ENCODE measurements at places on chromosomes 12 and 14. TPM values are rescaled to one million over a fixed set of nuclear protein-coding genes. Genes with fewer than 3 reads are reported as not detected.
A peak's percentile ranks its signal among the peaks of the same experiment; 100 is the strongest.

Gene CLEC14A
- 33.1 TPM for total RNA-seq

GRCh38 chr12:22321018-22321605 is 13.4 kb downstream of the ST8SIA1 start:
- DNase-seq = no peak
- no peaks in the 10 kb centered on the region for H3K4me1 ChIP-seq
- no peaks in the 10 kb centered on the region for H3K27me3 ChIP-seq
- no peak overlapping the region for H3K4me3 ChIP-seq
- no peaks in the 10 kb centered on the region for H3K36me3 ChIP-seq

DNA sequence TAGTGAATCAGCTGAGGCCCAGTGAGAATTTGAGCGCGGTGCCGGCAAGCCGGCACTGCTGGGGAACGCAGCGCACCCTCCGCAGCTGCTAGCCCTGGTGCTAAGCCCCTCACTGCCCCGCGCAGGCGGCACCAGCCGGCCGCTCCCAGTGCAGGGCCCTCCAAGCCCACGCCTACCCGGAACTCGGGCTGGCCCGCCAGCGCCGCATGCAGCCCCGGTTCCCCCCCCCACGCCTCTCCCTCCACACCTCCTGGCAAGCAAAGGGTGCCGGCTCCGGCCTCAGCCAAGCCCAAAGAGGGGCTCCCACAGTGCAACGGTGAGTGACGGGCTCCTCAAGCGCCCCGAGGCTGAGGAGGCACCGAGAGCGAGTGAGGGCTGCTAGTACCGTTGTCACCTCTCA is 54.5 kb upstream of the VASH1 start:
- no peaks in the 10 kb centered on the region for H3K4me1 ChIP-seq
- H3K4me3 ChIP-seq = no peak overlapping the region

Gene PTCSC3
- not detected for total RNA-seq

GRCh38 chr12:121713257-121713777 is 765 bp downstream of the TMEM120B start:
- DNase-seq = no peak
- peak overlapping the region; percentile 80 for H3K4me3 ChIP-seq
- no peaks in the 10 kb centered on the region for H3K27me3 ChIP-seq

- peaks cover 21% of the 10 kb centered on the region for H3K4me1 ChIP-seq
- H3K36me3 ChIP-seq = no peaks in the 10 kb centered on the region
- no peak overlapping the region for H3K27ac ChIP-seq
- DNase-seq = no peak
- no peak overlapping the region for H3K4me3 ChIP-seq
These were observed 8.4 kb downstream of the ARHGEF25 start for GRCh38 chr12:57619434-57620244.

DNA sequence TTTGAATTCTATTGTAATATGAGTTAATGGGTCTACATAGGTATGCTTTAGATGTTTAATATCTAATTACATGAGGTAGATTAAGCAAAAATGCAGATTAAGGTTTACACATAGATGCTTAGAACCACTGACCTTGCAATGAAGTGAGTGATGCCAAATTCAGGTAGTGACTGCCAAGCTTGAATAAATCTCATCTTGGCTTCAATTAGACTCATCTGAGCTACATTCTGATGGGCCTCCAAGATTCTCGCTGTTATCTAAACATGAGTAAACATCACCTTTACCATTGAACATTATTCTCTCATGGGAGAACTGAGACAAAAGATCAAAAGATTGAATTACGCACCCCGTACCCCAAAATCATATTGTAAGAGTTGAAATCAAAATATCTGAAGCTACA is 68.8 kb upstream of the GNPNAT1 start:
- no peak overlapping the region for H3K27ac ChIP-seq
- peaks cover 25% of the 10 kb centered on the region for H3K36me3 ChIP-seq
- no peaks in the 10 kb centered on the region for H3K4me1 ChIP-seq

GRCh38 chr14:93792391-93792790 is 4.1 kb upstream of the PRIMA1 start:
- no peak overlapping the region for H3K27ac ChIP-seq
- no peaks in the 10 kb centered on the region for H3K36me3 ChIP-seq
- peaks cover 20% of the 10 kb centered on the region for H3K4me1 ChIP-seq
- DNase-seq = no peak
- no peaks in the 10 kb centered on the region for H3K27me3 ChIP-seq

DNA sequence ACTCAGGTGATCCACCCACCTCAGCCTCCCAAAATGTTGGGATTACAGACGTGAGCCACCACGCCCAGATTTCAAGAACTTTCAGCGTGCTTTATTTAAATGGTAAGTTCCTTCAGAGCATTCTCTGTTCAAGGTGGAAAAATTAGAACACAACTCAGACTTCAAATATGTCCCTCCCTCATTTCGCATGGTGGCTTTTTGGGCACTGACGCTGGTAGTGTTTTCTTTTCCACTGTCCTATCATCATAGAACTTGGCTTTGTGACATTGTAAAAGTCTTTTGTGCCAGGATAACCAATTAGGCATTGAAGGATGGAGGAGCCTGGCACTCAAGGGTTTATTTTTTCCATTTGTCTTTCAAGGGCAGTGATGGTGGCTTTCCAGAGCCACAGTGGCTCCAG is 190.8 kb downstream of the NUAK1 start:
- no peak overlapping the region for H3K4me3 ChIP-seq
- no peaks in the 10 kb centered on the region for H3K36me3 ChIP-seq
- H3K4me1 ChIP-seq = no peaks in the 10 kb centered on the region
- H3K27me3 ChIP-seq = no peaks in the 10 kb centered on the region
- no peak for DNase-seq

DNA sequence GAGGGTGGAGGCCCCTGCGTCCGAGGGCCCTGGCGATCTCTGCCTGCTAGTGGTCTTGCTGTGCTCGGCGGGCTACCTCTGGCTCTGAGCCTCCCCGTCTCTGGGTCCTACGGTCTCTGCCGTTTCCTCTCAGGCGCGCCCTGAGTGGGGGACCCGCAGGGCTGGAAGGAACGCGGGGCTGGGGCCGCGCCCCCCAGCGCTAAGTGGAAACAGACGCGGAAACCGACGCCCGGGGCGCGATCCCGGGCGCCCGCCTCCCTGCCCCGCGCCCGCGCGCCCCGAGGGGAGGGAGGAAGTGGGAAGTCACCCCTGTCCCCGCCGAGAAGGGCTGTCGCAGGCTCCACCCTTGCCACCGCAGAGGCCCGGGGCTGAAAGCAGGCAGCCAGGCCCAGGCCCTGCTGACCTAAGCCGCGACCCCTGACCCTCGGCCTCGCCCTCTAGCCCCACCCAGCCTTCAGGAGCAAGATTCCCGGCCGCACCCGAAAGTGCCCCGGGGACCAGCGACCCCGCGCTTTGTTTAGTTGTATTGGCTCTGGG is 831 bp downstream of the CRIP1 start:
- H3K4me3 ChIP-seq = peak overlapping the region; percentile 48
- no peak for DNase-seq
- peaks cover 89% of the 10 kb centered on the region for H3K4me1 ChIP-seq
- peak overlapping the region; percentile 97 for H3K27ac ChIP-seq
- no peaks in the 10 kb centered on the region for H3K27me3 ChIP-seq

DNA sequence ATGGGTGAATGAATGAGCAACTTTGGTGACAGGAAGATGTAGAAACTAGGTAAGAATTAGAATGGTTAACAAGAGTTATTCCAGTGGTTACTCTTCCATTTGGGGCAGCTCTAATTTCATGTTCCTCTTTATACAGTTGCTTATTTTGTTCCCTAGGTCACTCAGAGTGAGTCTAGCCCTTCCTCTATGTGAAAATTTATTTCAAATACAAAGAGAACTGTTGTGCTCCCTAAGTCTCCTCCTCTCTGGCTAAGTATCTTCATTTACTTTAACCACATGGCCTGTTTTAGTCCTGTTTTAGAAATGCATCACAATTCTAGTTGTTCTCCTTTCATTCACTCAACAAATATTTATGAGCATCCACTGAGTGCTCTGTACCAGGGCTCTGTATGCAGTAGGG is 51.1 kb upstream of the HIF1A start:
- no peaks in the 10 kb centered on the region for H3K27me3 ChIP-seq
- no peaks in the 10 kb centered on the region for H3K36me3 ChIP-seq
- no peak overlapping the region for H3K27ac ChIP-seq
- no peaks in the 10 kb centered on the region for H3K4me1 ChIP-seq
- DNase-seq = no peak

DNA sequence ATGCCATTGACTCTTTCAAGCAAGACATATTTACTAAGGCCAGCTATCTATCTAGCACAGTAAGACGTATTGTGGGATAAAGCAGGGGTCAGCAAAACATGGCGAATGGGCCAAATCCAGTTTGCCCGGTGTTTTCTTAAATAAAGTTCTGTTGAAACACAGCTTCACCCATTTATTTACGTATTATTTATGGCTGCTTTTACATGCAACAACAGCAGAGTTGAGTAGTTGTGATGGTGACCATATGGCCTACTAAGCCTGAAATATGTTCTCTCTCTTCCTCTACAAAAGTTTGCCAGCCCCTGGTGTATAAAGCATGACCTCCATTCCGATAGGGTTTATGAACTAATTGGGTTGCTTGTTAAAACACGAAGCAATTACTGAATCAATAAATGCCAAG is 322.1 kb downstream of the CCDC91 start:
- H3K27me3 ChIP-seq = no peaks in the 10 kb centered on the region
- no peak overlapping the region for H3K27ac ChIP-seq
- no peaks in the 10 kb centered on the region for H3K4me1 ChIP-seq

DNA sequence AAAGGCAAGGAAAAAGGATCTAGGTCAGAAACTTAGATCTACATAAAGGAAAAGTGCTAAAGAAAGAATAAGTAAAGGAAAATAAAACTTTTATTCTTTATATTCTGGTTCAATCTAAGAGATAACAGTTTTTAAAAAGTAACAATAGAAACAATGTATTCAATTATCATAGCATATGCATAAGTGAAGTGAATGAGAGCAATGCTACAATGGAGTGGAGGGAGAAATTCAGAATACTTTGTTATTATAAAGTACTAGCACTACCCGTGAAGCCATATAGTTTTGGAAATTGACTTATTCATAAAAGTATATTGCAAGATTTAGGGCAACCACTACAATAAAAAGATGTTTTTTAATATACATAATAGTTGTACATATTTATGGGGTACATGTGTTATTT is 586.0 kb upstream of the MDGA2 start:
- no peaks in the 10 kb centered on the region for H3K4me1 ChIP-seq
- DNase-seq = no peak
- no peaks in the 10 kb centered on the region for H3K36me3 ChIP-seq
- no peak overlapping the region for H3K27ac ChIP-seq

DNA sequence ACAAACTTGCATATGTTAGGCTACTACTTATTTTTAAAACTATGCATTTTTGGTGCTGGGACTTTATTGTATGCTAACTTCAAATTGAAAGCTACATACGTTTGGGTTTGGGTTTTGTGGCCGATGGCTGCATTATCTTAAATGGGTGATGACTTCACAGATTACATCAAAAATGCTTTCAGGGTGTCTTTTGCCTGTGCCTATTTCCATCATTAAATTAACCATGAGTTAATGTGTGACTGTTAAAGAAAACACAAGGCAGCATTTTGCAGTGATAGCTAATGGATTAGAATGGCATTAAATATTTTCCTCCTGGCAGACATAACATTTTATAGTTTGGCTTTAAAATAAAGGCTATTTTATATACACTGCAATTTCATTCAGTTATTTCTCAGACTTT is 352.3 kb downstream of the EGLN3 start:
- no peaks in the 10 kb centered on the region for H3K27me3 ChIP-seq
- no peak overlapping the region for H3K4me3 ChIP-seq
- no peak for DNase-seq
- no peaks in the 10 kb centered on the region for H3K4me1 ChIP-seq
- no peak overlapping the region for H3K27ac ChIP-seq

GRCh38 chr14:102544046-102544746 is 34.6 kb upstream of the ANKRD9 start:
- no peaks in the 10 kb centered on the region for H3K27me3 ChIP-seq
- H3K36me3 ChIP-seq = no peaks in the 10 kb centered on the region
- H3K4me3 ChIP-seq = peak overlapping the region; percentile 30
- DNase-seq = no peak
- peak overlapping the region; percentile 85 for H3K27ac ChIP-seq

Gene C2CD5
- 49.1 TPM for total RNA-seq

GRCh38 chr12:60174941-60175340 is 579.1 kb downstream of the SLC16A7 start:
- DNase-seq = no peak
- no peaks in the 10 kb centered on the region for H3K27me3 ChIP-seq
- no peaks in the 10 kb centered on the region for H3K36me3 ChIP-seq
- H3K27ac ChIP-seq = no peak overlapping the region

Gene MIPOL1
- total RNA-seq = 24.8 TPM
